ENCODE measurements at places on chromosomes 16 and 17.

GRCh38 chr17:31579265-31579664, 187.8 kb downstream of the RAB11FIP4 start:
- DNase-seq = peak; percentile 65

DNA sequence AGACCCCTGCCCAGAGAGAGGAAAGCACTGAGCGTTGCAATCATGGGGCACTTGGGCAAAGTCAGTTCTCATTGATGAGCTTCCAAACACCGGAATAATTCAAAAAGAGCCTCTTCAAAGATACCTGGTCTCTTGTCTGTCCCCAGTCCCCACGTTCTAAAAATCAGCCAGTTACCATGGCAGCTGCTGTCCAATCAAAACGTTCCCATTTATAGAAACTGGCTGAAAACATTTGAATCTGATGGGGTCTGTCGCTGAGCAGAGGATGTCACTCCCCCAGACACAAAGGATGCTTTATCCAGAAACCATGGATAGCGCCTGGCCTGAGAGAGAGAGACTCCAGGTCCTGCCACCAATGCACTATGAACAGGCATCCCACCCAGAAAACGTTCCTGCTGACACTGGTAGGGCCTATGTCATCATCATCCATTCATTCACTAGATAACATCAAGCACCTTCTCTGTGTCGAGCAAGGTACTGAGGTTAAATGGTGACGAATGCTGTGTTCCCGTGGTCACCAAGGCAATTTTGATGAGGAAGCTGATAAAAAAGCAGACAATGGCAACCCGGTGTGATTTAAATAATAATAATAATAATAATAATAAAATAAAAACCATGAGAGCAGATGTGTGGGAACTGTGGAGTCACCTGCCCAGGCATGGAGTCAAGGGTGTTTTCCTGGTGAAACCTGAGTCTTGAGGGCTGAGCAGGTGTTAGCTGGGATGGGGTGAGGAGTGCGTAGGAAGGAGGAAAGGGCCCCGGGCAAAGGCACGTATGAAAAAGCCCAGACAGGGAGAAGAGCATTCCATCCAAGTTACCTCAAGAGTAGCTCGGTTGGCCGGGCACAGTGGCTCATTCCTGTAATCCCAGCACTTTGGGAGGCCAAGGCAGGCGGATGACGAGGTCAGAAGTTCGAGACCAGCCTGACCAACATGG, 19.0 kb upstream of the CALB2 start:
- DNase-seq = no peak

DNA sequence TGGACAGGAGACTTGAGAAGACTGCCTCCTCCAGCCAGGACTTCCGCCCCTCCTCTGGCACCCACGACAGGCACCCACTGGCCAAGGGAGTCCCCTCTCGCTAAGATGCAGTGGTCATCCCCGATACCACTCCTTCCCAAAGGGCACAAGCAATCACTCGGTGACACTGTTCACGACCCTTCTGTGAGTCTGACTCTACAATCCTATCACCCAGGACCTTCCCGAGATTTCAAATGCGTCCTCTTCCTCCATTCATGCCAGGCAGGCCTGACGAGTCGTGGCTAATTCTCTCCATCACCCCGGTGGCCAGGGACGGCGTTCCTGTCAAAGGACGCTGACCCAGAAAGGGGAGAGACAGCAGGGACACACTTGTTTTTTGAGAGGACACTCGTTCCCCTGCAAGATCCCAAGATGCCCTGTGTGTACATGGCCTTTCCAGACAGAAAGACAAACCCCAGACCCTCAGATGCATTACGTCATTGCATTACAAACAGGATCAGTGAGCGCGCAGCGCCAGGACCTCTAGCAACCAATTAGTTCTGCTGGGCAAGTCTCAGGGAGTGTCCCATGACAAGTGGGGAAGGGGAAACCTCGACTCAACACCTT, 12.2 kb downstream of the FBXO31 start:
- DNase-seq = no peak

- DNase-seq = peak; percentile 86
Measured at GRCh38 chr17:2547176-2547575, 35.5 kb upstream of the METTL16 start.

GRCh38 chr17:83183951-83184506, 104.6 kb downstream of the METRNL start:
- DNase-seq = no peak

DNA sequence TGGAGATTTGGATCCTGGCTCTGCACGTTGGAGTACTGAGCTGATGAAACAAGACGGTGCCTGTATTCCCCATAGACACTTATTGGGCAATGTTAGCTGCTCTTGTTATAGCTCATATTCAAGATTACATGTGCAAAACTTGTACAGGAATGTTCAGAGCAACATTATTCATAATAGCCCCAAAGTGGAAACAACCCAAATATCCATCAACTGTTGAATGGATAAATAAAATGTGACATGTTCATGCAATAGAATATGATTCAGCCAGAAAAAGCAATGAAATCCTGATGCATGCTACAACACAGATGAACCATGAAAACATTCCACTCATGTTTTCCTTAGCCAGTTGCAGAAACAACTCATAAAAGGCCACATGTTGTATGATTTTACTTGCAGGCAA, 5.7 kb upstream of the SDR42E1 start:
- DNase-seq = peak; percentile 72

GRCh38 chr17:73066148-73066884, 26.2 kb downstream of the SLC39A11 start:
- no peak for DNase-seq

GRCh38 chr17:49110509-49110908, 22.1 kb upstream of the B4GALNT2 start:
- DNase-seq = no peak

DNA sequence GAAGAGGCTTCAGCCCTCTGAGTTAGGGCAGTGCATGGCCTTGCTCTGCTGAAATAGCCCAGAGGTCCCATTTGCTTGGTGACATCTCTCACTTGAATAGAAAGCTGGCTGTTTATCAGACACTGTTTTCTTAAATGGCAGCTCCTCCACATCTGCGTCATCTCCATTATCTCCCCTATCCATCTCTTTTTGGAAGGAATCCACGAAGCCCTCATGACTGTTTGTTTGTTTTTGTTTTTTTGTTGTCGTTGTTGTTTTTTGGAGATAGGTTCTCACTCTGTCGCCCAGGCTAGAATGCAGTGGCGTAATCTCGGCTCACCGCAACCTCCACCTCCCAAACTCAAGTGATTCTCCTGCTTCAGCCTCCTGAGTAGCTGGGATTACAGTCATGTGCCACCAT, 16.6 kb downstream of the NAA60 start:
- DNase-seq = peak; percentile 37

DNA sequence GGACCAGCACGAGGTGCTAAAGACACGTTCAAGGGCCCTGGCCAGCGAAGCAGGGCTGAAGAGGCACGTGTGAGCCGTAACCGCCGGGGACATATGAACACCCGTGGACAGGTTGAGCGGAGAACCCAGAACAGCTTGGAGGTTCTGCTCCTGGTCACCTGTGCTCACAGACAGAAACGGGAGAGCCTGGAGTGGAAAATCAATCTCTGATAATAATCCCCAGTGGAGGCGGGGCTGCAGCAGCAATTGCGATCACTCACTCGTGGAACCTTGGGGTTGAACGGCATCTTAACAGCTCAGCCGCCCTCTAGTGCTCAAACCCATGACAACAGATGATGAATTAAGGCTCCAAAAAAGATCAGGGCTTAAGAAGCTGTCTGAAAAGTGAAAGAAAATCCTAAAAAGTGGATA, 25.6 kb downstream of the WIPI1 start:
- peak; percentile 47 for DNase-seq

DNA sequence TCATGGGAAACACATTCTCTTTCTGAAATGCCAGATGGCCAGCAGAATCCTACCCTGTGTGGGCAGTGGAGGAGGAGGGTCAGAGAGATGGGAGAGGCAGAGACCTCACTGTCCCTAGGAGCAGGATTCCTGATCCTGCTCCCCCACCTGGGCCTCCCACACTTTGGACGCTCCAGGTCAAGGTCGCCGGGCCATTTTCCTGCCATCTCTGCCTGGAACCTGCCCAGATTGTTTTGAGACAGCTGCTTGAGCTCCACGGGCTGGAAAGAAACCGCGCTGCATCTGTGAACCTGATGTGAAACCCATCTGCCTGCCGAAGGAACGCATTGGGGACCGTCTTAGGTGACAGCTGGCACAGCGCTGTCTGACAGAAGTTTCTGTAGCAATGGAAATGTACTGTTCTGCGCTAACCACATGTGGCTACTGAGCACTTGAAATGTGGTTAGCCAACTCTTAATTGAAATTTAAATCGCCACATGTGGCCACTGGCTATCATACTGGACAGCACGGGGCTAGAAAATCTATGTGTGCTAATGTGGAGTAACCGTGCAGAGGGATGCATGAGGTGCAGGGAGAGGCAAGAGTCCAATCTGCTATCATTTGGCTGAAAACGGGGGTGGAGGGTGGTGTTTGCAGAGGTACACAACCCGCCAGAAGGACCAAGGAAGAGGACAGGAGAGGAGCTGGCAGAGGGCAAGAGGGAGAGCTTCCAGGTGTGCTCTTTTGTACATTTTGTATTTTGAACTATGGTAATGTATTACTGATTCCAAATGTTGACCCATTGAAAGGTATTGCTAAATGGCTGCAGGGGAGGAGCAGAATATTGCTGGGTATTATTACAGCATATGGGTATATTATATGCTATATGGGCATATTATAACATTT, 15.4 kb upstream of the NUBP1 start:
- DNase-seq = no peak

DNA sequence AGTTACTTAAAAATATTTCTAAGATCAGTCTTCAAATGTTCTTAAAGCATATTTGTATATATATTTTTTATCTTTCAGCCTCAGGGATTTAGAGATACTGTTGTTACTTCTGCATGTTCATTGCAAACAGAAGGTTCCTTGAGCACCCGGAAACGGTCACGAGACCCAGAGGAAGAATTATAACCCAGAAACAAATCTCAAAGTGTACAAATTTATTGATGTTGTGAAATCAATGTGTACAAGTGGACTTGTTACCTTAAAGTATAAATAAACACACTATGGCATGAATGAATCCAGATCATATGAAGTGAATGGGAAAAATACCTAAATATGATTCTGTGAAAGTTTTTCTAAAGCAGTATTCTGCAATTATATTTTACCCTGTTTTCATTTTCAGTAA, 21.6 kb upstream of the PPM1E start:
- DNase-seq = no peak

GRCh38 chr17:57499648-57500049, 243.3 kb downstream of the MSI2 start:
- DNase-seq = no peak
